ENCODE measurements at places on chromosomes 7 and 10.

DNA sequence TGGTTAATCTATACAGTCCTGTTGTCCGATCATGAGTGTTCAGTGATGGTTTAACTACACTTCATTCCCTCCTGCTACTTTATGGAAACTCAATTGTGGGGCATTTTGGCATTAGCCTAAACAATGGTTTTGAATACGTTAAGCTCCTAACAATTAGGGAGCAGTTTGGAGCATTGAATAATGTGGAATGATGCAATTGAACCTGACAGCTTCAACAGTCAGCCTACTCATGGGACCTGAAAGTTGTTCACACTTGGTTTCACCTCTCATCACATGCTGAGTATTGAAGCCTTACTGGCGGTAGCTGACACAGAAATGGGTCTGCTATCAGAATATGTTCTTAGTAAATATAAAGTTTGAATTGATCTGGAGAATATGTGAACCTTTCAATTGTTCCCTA is 186.1 kb downstream of the MLLT10 start:
- no peak for DNase-seq

DNA sequence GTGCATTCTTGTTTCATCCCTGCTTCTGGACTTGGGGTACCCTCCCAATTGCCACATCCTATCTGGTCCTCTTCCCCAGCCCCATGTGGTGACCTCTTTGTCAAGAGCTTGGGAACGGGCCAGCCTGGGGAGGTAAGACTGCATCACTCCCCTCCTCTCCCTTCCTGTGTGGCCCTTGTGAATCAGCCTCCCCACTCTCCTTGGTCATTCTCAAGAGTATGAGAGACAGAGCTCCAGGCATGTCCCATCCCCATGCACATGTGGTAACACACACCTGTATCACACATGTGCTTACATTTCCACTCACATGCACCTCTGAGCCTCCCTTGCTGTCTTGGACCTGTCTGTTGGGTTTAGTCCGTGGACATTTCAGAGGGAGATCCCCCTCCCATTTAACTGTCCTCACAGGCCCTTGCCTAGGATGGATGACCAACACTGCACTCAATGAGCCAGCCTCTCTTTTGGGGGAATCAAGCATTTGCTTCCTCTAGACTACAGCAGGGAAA is 2.6 kb downstream of the MRPL43 start:
- no peak for DNase-seq

- DNase-seq, result no peak
Measured at GRCh38 chr10:45432700-45433472, 58.9 kb downstream of the ALOX5 start.

- no peak for DNase-seq
Measured at GRCh38 chr7:91344911-91345310, 80.7 kb downstream of the FZD1 start.

DNA sequence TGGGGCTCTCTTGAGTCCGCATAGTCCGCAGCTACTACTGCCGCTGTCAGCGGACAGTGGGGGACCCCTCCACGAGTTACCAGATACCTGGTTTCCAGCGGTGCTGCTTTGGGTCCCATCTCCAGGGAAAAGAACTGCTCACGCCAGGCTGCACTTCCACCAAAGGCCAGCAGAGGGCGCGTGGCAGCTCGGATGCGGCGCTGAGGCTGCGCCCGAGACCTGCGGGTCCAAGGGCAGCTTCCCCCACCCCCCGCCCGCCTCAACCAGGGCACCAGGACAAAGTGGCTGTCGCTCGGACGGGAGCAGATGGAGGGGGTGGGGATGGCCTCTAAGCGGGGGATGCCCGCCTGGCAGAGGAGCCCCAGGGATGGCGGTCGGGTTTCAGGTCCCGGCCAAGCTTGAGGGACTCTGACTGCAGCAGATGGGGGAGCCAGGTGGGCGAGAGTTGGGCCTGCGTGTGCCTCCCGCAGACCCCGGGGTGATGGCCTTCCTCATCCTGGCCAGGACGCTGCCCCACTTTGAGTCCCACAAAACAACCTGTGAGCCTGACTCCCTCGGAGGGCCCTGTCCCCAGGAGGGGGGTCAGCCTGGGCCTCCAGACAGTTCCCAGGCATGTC is 23.8 kb upstream of the ZNF735 start:
- no peak for DNase-seq

DNA sequence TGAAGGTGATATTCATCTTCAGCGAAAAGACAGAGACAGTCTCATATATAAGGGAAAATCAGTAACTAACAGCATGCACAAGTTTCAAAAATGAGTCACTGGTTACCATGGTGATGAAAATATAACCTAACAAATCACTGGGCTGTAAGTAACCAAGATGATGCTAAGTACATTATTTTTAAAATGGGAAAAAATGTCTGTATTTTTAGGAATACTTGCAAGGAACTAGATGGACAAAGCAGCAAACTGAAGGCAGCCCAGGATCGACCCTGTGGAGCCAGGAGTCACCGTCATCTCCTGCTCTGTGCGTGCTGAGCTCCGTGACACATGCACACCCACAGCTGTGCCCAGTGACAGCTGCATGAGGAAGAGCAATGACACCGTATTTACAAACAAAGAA is 137.3 kb downstream of the ELMO1 start:
- no peak for DNase-seq

GRCh38 chr7:36775061-36775620 is 50.8 kb upstream of the AOAH start:
- DNase-seq, result no peak

DNA sequence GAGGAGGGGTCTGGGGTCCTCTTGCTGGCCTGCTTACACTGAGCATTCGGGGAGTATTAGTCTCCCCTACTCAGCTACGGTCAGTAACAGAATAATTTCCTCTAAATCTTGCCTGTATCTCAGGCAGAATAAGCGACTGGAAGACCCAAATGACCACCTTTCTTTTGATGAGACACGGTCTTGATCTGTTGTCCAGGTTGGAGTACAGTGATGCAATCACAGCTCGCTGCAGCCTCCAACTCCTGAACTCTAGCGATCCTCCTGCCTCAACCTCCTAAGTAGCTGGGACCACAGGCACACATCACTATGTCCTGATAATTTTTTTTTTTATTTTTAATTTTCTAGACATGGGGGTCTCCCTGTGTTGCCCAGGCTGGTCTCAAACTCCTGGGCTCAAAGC is 17.2 kb downstream of the CCL24 start:
- no peak for DNase-seq

GRCh38 chr7:152511736-152512135 is 75.9 kb upstream of the KMT2C start:
- DNase-seq, result no peak

DNA sequence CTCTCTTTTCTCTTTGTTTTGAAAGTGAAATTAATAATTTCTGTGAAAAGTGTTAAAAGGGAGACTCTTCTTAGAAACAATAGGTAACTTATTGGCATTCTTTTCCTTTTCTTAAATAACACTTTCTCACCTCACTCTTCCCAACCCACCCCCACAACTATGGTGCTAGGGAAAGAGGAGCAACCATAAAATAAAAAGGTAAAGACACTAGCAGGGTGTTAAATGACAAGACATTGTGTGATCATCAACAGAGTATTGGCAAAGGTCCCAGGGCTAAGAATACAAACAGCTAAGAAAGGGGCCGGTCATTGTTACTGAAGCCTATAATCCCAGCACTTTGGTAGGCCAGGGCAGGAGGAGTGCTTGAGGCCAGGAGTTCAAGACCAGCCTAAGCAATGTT is 183.7 kb downstream of the NEBL start:
- no peak for DNase-seq

- no peak for DNase-seq
Measured at GRCh38 chr7:34177476-34177875, 272.1 kb downstream of the BMPER start.

GRCh38 chr7:22631730-22632129 is 95.3 kb upstream of the IL6 start:
- DNase-seq, result no peak

GRCh38 chr7:51764976-51765375 is 448.4 kb upstream of the COBL start:
- no peak for DNase-seq

DNA sequence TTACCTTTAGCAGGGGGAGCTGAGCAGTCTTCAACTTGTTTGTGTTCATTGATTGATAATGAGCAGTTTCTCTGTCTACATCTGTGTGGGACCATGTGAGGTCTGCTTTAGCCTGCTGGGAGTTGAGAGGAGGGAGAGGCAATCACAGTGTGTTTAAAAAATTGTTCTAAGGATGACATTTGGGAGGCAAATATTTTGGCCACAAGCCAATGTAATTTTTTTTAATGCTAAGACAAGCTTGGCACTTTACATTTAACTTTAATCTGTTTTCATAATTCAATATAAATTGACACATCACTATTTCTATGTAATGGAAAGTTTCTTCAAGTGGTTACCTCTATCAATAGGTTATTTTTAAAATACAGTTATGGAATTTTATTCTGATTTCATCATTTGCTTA is 55.9 kb upstream of the SEMA3A start:
- no peak for DNase-seq

DNA sequence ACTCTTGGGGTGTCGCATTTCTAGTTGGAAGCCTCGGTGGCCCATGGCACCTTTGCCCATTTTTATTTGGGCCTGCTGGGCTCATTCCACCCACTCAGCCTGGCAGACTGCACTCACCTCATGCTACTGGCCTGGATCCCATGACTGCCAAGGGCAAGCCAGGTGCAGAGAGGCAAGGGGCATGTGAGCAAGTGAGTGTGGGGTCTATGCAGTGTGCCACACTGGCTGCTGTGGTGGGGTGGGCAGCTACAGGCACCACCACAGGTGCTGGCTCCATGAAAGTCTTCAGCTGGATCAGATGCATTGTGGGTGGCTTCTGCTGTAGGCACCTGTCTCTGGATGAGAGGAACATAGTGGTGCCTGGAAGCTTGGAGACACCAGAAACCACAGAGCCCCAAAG is 220.8 kb downstream of the POLR1F start:
- DNase-seq, result no peak

DNA sequence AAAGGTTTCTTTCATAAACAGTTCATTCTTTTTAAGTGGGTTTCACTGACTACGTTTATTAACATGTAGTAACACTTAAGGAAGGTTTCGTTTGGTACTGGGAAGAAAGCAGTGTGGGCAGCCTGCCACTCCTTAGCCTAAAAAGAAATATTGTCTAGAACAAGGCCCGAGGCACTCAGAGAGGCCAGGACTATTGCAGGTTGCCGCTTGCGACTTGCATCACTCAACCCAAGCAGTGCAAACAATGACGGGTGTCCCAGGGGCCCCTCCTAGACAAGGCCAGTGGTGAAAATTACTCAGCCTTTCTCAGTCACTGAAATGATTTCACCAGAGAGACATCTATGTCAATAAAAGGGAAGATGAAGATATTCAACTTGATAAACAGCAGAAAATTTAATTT is 243.9 kb downstream of the SNX13 start:
- peak; percentile 97 for DNase-seq

- no peak for DNase-seq
Measured at GRCh38 chr7:24812305-24812945, 55.2 kb upstream of the GSDME start.

DNA sequence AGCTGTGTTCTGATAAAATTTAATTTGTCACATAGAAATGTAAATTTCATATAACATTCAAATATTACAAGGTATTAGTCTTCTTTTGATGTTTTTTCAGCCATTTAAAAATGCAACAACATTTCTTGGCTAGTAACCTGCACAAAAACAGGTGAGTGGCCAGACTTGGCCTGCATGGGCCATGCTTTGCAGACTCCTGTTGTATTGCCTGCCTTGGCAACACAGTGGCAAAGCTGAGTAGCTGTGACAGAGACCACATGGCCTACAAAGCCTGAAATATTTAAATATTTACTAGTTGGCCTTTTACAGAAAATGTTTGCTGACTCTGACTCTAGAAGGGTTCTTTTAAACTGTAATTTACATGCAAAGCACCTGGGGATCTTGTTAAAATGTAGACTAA is 13.5 kb upstream of the TBX20 start:
- DNase-seq, result no peak

- DNase-seq, result no peak
Measured at GRCh38 chr10:43197834-43198681, 59.8 kb downstream of the CSGALNACT2 start.

DNA sequence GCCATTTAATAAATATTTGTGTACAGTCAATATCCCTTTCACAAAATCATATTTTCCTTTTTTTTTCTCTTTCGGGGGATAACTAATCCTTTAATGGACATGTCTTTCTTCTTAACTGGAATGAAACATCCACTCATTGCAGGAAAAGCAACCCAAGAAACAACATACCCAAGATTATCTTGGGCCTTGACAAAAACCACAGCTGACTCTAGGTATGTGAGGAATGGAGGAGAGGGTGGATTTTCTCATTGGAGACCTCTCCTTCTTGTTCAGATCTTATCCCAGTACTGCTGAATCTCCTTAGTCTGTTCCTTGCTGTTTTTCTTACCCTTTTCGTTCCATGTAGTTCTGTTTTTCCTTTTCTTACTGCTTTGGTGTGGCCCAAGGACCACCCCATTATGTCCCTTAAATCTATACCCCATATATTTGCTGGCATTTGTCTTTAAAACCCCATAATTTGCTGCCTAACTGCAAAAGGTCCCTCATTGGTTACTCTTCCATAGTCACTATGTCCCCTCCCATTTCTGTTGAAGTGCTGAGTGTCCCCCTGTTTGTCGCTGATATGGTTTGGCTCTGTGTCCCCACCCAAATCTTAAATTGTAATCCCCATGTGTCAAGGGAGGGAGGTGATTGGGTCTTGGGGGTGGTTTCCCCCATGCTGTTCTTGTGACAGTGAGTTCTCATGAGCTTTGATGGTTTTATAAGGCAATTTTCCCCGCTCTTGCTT is 6.8 kb upstream of the CDK6 start:
- no peak for DNase-seq

DNA sequence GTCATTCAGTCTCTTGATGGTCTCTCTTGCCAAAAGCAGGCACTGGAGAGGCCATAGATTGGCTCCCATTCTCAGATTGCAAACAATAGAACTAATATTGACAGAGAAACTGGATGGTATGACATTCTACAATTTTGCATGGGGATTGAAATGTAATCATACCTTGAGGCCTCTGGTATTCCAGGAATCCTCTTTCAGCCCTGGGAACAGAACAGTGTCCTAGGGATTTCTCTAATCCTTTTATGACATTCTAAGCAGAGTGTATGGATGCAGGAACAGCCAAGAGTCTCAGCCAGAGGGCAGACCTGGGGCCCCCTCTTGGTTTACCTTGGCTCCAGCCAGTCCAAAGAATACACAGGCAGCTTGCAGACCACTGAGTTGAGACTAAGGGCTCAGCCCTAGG is 206.4 kb downstream of the KCNMA1 start:
- DNase-seq, result no peak

DNA sequence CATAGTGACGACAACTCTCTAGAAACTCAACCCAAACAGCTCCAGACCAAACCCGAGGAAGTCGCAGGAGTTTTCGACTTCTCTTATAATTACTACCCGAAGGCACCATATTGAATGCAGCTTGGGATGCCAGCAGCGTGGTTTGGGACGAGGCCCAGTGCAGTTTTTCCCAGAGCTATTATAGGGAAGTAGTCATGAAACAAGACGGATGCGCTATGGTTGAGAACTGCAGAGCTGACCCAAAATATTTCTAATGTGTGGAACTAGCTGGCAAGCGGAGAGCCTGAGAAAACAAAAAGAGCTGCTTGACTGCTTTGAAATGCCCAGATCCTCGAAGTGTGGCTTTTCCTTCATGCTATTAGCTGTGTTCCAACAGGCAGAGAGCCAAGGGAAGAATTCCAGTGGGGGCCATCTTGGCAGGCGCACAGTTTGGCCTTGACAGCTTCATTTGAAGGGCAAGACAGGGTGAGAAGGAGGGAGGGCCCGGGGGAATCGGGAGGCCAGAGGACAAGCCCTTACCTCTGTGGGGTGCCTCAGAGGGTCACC is 122.7 kb downstream of the CUL2 start:
- DNase-seq, result peak; percentile 28

- no peak for DNase-seq
Measured at GRCh38 chr7:23530405-23530804, 1.4 kb downstream of the TRA2A start.

Measured in AG09309 (cell line).